T-helper 9 cell (primary cell): ENCODE measurements at places on chromosomes 3 and 15.

DNA sequence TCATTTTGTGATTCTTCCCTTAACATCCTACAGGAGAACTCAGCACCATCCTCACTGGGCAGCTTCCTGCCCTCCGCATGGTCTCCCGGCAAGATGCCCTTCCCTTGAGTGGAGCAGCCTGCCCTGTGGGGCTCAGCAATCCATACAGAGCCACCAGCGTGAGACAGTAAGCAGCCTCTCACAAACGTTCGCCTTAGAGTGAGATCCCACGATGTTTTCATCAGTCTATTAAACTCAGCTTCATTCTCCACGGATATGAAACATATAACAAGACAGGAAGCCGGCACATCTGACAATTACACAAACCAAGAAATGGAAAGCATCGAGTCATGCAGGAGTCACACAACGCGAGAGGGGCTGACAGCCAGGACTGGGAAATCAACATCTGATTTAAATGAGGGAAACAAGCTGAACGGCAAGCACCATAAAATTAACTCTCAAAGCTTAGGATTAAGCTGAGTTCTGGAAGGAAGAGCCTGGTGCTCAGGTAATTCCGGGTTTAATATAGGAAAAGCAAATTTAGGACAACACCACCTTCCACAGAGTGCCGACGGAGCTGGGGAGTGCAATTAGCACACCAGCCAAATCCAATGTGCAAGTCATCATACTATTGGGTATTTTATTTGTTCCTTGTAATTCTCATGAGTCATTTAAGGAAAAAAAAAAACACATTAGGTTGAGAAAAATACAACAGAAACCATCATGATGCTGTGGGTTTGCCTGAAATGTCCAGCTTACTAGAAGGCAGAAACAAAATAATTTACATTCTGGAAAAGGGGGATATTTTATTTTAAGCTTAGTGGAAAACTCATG, 272.0 kb downstream of the OCA2 start:
- DNase-seq, result no peak

- DNase-seq, result no peak
Observed at GRCh38 chr15:41821831-41822230, 6.1 kb upstream of the JMJD7 start.

- DNase-seq, result no peak
Observed at GRCh38 chr3:129199366-129199765, 15.7 kb upstream of the CNBP start.

- no peak for DNase-seq
Observed at GRCh38 chr3:183006396-183007002, 26.2 kb upstream of the DCUN1D1 start.

DNA sequence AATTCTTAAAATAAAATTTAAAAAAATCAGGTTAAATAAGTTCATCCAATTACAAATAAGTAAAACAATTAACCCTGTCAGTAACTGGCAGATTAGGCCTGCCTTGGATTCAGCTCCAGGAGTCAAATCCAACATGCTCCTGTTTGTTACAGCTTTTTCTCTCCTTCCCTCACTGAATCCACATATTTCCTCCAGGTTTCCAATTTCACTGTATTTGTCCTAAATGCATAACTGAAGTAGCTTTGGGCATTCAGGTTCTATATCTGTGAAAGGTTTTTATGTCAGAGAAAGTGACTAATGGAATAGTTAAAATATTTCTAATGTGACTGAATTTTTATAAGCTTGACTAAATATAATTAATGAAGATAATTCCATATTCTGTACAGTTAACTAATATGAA, 79.7 kb downstream of the IFT80 start:
- no peak for DNase-seq

GRCh38 chr15:57335719-57336118, 40.6 kb upstream of the CGNL1 start:
- no peak for DNase-seq

DNA sequence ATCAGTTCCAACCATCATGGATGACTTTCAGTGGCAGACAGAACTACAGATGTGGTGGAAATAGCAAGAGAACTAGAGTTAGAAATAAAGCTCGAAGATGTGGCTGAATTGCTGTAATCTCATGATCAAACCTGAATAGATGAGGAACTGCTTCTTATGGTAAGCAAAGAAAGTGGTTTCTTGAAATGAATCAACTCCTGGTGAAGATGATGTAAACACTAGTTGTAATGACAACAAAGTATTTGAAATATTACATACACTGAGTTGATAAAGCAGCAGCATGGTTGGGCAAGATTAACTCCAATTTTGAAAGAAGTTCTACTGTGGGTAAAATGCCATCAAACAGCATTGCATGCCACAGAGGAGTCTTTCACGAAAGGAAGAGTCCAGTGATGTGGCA, 131.7 kb upstream of the FAM3D start:
- no peak for DNase-seq

- DNase-seq, result no peak
Observed at GRCh38 chr15:92161039-92161670, 232.5 kb upstream of the ST8SIA2 start.

DNA sequence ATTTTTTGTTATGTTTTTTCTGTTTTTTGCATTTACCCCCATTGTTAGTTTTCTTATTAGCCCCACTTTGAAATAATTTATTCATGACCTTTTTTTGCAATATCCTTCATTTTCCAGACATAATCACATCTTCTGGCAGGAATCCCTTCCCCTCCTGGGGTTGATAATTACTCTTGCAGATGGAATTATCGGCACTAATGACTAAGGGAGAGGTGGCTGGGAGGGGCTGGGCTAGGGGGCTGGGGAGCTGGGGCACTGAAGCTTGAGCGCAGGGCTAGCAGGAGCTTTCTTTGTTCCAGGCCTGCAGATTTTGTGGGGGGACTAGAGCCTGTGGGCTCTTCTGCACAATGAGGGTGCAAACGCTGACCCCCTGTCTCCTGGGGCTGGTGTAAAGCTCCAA, 77.8 kb downstream of the RAB11A start:
- DNase-seq, result no peak

GRCh38 chr3:124837730-124838186, 49.4 kb downstream of the ITGB5 start:
- DNase-seq, result no peak

- no peak for DNase-seq
Observed at GRCh38 chr3:124483915-124484470, 246.3 kb upstream of the UMPS start.

DNA sequence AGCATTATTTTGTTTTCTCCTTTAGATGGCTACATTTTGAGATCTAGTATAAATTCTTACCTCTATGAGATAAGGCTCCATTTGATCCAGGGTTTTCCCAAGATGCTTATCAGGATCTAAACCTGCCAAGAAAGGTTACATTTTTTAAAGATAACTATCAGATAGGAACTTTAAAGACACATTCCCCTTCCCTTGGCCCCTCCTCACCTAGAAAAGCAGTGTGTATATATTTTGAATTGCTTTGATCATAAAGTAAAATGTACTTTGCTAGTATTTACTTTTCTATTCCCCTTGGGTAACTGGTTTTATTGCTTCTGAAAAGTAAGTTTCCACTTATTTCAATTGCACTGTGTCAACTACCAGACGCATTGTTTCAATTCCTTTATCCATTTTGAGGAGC, 135.2 kb downstream of the DPH6 start:
- no peak for DNase-seq

- no peak for DNase-seq
Observed at GRCh38 chr15:39310633-39311032, 270.2 kb upstream of the THBS1 start.

- no peak for DNase-seq
Observed at GRCh38 chr15:31537770-31538592, 211.3 kb downstream of the KLF13 start.

- no peak for DNase-seq
Observed at GRCh38 chr3:32056559-32057290, 49.7 kb upstream of the GPD1L start.

DNA sequence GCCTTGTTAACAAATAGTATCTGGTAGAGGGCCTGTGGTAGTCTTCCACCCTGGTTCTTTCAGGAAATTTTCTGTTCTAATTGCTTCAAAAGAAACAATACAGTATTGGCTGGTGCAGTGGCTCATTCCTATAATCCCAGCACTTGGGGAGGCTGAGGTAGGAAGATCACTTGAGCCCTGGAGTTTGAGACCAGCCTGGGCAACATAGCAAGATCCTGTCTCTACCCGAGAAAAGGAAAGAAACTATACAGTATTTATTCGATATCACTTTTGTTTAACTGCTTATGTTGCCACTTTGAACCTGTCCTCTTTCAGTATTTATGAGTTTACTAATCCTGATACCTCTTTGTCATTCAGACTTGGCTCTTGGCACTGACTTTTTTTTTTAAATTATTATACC, 4.5 kb downstream of the MKRN2 start:
- DNase-seq, result no peak

- no peak for DNase-seq
Observed at GRCh38 chr3:63159764-63160163, 118.3 kb upstream of the SYNPR start.

DNA sequence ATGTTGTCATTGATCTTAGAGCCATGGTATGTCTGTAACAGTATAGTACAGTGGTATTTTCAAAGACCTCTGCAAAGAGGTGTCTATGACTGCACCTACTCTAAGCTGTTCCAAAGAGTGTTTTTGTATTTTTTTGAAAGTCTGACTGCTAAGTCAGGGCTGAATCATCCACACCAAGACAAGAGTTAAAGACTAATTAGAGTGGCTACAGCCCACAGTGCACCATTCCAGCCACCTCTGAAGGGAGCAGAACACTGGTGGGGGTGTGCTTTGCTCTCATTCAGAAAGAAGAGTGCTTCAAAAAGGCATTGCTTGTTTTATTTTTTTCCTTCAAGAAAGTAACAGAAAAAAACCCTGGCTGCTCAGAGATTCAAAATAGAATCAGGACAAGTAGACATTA, 301.4 kb downstream of the GABRG3 start:
- DNase-seq, result no peak

DNA sequence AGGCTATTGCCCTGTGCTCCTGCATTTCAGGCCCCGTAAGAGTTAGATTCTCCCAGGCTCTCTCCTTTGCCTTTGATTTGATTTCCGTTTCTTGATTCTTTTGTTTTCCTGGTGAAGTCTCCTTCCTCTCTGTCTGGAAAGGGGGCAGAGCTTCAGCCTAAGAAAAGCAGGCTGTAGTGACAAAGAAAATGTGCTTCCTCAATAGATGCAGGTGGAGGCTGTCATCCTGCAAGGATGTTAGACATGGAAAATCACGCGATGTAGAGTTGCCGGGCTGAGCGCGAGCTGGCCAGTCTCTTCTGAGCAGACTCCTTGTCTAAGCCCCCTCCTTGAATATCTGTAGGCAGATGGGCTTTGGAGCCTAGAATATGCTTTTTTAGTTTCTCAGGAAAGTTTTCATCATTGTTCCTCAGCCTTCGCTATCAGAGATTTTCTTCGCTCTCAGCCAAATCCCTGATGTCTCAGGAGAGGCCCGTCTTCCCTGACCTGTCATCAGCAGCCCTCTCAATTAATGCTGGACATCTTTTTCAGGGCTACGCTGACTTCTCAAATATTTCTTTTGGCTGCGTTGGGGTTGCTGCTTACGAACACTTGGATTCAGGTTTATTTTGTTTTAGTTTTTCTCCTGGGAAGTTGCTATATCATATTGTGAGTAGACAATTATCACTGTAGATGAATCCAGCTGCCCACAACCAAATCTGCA, 163.6 kb downstream of the ITPR1 start:
- no peak for DNase-seq

- no peak for DNase-seq
Observed at GRCh38 chr3:58609990-58610389, 32.8 kb upstream of the FAM107A start.

GRCh38 chr3:43019006-43019809, 40.1 kb downstream of the GASK1A start:
- DNase-seq, result no peak

GRCh38 chr3:22372292-22373062, 621.5 kb upstream of the ZNF385D start:
- no peak for DNase-seq

GRCh38 chr15:36897834-36898233, 202.5 kb downstream of the MEIS2 start:
- no peak for DNase-seq

GRCh38 chr3:155326244-155326643, 32.8 kb upstream of the STRIT1 start:
- DNase-seq, result no peak

DNA sequence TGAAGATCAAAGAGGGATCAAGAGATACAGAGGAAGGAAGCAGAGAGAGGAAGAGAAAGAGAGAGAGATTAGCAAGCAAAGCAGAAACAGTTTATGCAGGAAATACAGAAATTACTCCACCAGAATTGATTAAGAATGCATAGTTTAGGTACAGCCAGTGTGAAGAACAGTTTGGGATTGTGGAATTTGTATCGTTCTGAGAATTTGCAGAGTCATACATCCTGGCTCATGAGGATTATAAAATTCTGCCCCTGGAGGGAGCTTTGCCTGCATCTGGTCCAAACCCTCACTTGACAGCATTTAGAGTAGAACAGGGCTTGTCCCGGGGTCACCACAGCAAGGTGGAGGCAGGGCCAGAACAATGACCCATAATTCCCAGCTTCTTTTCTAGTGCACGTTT, 44.1 kb downstream of the MASP1 start:
- no peak for DNase-seq

- DNase-seq, result no peak
Observed at GRCh38 chr15:48119277-48119676, 1.5 kb upstream of the SLC24A5 start.

DNA sequence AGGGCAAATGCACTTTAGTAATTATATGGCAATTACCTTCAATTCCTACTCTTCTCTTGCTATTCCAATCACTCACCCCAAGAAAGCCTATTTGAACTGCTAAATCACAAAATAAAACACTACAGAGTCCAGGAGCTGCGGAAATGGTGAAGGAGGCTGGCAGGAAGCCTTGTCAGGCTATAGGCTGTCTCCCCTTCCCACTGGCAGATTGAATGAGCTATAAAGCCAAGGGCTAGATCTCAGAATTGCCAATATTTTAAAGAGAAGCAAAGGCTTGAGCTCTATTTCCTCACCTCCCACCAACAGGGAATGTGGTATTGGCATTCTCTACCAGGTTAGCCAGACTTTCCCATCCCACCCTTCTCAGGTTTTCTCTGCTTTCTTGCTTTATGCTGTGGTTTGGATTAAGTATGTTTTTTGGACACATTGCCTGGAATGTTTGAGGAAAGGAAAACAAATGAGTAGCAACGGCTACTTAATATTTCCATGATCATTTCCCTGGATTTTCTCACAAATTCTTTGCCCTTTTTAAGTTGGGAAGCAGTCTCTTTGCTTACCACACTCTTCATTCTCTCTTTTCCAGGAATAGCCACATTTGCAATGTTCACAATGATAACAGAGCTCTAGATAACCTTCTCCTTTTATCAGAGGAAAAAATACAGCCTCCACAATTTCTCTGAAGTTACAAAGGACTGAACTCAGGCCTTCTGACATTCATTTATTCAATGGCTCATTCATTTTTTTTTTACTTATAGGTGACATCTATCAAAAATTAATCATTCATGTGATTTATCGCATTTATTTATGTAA, 1125.4 kb downstream of the ROBO1 start:
- DNase-seq, result no peak

DNA sequence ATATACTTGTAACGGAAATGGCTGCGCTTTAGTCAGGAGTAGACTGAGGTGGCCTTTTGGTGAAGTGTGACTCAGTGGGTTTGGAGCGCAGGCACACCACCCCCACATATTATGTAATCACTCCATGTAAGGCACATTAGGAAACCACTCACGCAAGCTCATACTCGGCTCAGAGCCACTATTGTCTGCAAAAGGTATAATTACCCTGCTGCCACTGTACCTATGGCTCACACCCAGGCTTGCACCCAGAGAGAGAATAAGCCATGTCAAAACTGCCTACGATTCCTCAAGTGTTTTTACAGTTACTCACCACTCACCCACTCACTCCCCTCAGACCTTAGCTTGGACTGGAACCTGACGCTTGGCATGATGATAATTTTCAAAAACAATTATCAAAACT, 611.9 kb upstream of the CCDC54 start:
- DNase-seq, result no peak

GRCh38 chr15:56199038-56199437, 44.6 kb downstream of the RFX7 start:
- DNase-seq, result no peak
